ENCODE measurements at places on chromosomes 11 and 22.

- no peak for DNase-seq
Measured at GRCh38 chr11:46335890-46336562, 11.2 kb upstream of the DGKZ start.

DNA sequence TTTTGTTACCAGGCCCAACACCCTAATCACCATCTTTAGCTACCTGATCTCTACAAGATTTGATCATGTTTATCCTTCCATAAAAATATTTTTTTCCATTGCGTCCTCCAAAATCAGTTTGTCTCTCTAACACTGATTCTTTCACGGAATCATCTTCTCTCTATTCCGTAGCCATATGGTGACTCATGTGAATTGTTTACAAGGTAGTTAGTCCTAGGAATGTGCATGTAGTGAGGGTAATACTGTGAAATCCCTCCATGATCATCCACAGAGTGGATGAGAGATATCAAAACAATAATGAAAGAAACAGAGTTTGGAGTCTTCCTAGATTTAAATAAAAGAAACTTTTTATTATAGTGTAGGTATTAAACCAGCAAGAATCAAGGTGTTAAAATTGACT is 230.2 kb downstream of the METTL15 start:
- no peak for DNase-seq

DNA sequence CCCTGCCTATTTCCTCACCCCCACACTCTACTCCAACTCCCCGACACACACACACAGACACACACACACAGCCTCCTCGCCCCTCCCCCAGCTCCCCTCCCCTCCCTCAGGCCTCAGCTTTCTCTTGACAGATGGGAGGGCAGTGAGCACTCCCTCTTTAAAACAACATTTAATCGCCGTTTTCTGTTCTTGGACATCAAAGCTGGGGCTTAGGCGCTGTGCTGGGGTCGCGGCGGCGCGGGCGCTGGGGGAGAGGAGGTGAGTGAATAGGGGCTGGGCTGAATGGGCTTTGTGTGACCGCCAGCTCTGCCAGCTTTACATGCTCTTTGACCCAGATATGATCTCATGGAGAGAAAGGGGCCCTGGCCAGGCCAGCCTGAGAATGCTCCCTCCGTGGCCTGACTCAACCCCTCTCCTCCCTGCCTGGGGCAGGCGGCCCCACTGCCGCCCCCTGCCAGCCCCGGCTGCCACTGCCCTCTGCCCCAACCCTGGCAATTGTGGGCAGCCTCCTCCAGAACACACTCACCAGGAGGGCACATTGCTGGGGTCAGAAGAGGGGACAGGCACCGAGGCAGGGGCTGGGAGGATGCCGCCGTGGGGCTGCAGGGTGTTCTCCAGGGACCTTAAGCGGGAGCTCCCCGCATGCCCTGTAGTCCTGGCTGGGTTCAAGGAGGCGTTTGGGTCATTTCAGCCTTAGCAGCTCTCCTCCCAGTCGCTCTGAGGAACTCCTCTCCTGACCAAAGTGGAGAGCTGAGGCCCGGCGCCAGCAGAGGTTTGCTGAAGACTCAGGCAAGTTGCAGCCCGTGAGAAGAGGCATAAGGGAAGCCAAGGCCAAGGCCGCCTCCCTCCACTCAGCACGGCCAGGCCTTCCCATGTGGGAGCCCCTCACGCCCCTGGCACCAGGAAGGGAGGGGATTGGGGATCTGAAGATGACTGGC is 38.3 kb upstream of the NNMT start:
- peak; percentile 76 for DNase-seq

- DNase-seq, result no peak
Measured at GRCh38 chr11:36356201-36356600, 60.1 kb downstream of the PRR5L start.

GRCh38 chr11:26676641-26677040 is 45.2 kb downstream of the SLC5A12 start:
- DNase-seq, result no peak

GRCh38 chr22:37198258-37199102 is 10.4 kb upstream of the C1QTNF6 start:
- peak; percentile 85 for DNase-seq

GRCh38 chr11:14042686-14043465 is 80.4 kb downstream of the SPON1 start:
- DNase-seq, result no peak

DNA sequence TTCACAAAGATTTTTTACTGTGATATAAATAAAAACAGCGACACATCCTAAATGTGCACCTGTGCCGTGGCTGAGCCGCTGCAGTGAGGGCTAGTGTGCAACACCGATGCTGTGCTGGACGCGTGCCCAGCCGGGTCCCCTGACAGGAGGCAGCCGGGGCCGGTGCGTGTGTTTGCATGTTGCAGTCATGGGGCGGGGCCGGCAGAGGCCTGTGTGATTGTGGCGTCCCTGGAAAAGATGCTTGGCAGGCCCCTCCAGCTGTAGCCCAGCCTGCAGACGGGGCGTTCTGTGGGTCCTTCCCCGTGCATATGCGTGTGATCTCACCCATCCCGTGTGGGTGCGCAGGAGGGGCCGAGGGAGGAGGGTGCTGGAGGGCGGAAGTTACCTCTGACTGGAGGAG is 30.6 kb downstream of the MUC6 start:
- DNase-seq, result no peak

GRCh38 chr22:17229991-17230630 is 10.9 kb upstream of the ADA2 start:
- no peak for DNase-seq

- peak; percentile 32 for DNase-seq
Measured at GRCh38 chr11:61429346-61429690, 457 bp downstream of the CPSF7 start.

- no peak for DNase-seq
Measured at GRCh38 chr11:76201056-76201455, 5.2 kb downstream of the WNT11 start.

GRCh38 chr11:75562048-75562835 is at the start of gene SERPINH1:
SERPINH1 (plus strand) TSS chr11:75562253; CDS start chr11:75566350, 4,097 bp downstream.
- peak; percentile 86 for DNase-seq

- no peak for DNase-seq
Measured at GRCh38 chr11:33052231-33052630, 12.9 kb downstream of the TCP11L1 start.

DNA sequence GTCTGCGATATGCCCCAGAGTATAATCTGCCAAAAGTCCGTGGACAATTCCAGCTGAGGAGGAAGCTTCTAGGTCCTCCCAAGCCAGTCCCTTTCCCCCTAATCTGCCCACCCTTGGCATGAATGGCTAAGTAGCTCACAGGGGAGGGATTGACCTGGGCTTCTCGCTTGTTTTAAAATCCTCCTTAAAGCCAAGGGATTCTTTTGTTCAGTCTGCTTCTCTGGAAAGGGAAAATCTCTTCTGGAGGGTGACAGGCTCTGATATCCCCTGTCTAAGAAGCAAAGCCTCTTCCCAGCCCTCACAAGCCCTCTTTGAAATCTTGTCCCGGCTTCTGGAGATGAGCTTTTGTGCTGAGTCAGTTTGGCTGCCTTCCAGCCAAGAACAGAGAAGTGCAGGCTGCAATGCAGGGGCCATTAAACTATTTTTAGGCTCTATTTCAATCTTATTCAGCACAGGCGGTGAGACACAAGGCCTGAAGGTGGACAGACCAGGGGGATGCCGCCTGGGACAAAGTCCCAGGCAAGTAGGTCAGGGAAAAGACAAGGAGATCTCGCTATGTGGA is 23.9 kb downstream of the NEFH start:
- no peak for DNase-seq

DNA sequence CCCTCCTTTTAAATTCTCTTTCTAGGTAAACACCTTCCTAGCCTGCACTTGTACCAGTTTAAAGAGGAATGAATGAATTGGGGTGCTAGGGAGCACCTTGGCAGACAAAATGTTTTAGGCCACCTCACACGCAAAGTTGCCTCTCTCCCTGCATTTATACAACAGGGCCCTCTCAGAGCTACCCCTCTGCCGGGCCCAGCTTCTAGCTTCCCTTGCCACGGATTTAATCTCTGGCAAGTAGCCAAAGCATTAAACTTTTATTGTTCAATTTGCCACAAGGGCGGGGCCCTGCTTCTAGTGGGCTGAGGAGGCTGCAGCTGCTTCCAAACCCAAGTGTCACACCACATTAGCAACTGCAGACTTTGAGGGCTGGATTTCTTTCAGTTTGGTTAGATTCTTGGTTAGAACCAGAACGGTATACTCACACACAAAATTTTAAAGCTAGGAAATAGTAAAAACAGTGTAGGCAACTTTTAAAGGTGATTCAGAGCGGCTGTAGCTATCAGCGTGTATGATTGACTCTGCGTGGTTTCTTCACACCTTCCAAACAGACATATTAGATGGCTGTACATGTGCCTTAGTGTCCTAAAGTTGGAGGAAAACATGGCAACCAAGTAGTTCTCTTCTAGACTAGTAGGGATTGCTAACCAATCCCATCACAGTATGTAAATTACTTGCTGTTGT is 6.5 kb downstream of the KREMEN1 start:
- no peak for DNase-seq

DNA sequence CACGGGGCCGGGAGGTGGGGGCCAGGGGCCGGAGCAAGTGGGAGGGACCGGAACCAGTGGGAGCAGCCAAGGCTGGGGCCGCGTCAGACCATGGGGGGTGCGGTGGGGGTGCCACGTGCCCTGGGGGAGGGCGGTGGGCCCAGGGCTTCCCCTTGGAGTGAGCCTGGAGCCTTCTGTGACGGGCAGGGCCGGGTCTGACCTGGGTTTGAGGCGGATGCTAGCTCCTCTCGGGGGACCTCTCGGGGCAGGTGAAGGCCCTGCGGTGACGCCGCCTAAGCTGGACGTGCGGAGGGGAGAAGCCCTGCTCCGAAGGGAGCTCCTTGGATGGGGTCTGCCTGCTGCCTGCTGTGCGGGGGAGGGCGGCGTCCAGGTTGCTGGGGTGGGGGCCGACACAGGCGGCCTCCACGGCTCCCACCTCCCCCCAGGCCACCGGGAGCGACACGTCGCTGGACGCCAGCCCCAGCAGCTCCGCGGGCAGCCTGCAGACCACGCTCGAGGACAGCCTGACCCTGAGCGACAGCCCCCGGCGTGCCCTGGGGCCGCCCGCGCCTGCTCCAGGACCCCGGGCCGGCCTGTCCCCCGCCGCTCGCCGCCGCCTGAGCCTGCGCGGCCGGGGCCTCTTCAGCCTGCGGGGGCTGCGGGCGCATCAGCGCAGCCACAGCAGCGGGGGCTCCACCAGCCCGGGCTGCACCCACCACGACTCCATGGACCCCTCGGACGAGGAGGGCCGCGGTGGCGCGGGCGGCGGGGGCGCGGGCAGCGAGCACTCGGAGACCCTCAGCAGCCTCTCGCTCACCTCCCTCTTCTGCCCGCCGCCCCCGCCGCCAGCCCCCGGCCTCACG is 115.0 kb downstream of the CACNA1I start:
- DNase-seq, result no peak

- no peak for DNase-seq
Measured at GRCh38 chr11:122108828-122109227, 7.2 kb downstream of the BLID start.

GRCh38 chr22:36358533-36359469 is 29.0 kb downstream of the MYH9 start:
- no peak for DNase-seq

DNA sequence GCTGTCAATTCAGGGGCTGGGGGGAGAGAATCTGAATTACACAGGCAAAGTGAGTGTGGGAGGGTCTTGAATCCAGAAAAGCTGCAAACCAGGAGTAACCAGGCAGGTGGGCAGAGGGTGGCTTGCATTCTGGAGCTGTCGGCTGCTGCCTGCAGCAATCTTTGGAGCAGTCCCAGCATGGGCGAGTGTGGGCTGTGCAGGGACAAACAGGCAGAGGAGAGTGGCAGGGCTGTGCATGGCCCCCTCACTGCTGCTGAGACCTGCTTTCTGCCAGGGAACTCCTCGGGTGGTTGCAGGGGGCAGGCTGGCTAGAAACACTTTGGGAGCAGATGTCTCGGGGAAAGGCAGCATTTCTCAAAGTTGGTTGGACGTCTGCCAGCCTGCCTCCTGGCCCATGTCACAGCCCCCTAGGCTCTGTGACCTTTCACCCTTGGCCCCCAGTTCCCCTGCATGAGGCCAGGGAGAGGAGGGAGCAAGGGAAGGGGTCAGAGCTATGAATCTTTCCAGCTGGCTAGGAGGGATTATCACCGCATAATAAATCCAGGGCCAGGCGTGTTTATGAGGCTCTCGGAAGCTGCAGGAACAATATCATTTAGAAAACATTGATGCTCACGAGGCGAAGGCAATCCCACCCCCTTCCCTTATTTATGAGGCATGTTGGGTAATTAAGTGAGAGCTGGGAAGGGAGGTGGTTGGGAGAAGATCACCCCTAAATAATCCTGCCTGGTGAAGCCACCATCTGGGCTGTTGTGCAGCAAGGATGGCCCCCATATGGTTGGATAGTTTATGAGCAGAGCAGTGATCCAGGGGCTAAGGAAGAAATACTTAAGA is 212.3 kb upstream of the NCAM1 start:
- no peak for DNase-seq

- DNase-seq, result no peak
Measured at GRCh38 chr11:71459076-71459766, 6.2 kb downstream of the NADSYN1 start.

- DNase-seq, result no peak
Measured at GRCh38 chr11:46463701-46464421, 72.3 kb upstream of the CHRM4 start.

GRCh38 chr22:50703726-50704509 is 31.3 kb downstream of the SHANK3 start:
- DNase-seq, result no peak

GRCh38 chr11:46345131-46345597 is 2.1 kb upstream of the DGKZ start:
- DNase-seq, result no peak

- no peak for DNase-seq
Measured at GRCh38 chr11:19818619-19819018, 106.0 kb downstream of the NAV2 start.

- DNase-seq, result no peak
Measured at GRCh38 chr11:110096496-110096895, 3.3 kb downstream of the ZC3H12C start.

DNA sequence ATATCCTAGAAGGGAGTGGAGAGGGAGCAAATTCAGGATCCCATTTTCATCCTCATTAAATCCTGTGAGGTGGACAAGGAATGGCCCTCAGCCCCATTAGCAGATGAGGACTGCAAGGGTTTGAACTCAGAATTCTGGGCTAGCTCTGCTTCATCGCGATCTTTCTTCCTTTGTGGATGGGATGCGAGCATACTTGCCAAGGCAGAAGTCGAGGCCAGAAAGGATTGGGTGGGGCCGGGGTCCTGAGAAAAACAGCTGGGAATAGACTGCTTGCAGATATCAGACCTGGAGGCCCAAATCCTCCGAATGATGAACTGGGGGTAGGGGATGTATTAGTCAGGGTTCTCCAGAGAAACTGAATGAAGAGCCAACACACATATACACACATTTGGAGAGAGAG is 179.0 kb downstream of the CHST1 start:
- DNase-seq, result no peak

GRCh38 chr11:96114178-96115064 is 190.5 kb upstream of the MTMR2 start:
- DNase-seq, result no peak

DNA sequence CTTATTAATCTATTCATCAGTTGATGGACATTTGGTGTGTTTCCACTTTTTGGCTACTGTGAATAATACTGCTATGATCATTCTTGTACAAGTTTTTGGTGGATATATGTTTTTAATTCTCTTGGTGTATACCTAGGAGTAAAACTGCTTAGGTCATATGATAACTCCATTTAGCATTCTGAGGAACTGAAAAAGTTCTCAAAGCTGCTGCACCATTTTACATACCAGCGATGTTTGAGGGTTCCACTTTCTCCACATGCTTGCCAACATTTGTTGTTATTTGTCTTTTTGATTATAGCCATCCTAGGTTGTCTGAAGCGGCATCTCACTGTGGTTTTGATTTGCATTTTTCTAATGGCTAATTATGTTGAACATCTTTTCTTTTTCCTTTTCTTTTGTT is 4.1 kb upstream of the ACER3 start:
- DNase-seq, result no peak
